ENCODE measurements at places on chromosomes 5 and 9.

- DNase-seq: no peak
Observed at GRCh38 chr5:158821331-158821730, 278.4 kb downstream of the EBF1 start.

GRCh38 chr9:108386859-108387384 is 468.9 kb downstream of the ACTL7B start:
- no peak for DNase-seq

- no peak for DNase-seq
Observed at GRCh38 chr9:130689937-130690700, 3.5 kb upstream of the EXOSC2 start.

GRCh38 chr9:90142580-90142979 is 500.0 kb downstream of the DIRAS2 start:
- DNase-seq: peak; percentile 16

DNA sequence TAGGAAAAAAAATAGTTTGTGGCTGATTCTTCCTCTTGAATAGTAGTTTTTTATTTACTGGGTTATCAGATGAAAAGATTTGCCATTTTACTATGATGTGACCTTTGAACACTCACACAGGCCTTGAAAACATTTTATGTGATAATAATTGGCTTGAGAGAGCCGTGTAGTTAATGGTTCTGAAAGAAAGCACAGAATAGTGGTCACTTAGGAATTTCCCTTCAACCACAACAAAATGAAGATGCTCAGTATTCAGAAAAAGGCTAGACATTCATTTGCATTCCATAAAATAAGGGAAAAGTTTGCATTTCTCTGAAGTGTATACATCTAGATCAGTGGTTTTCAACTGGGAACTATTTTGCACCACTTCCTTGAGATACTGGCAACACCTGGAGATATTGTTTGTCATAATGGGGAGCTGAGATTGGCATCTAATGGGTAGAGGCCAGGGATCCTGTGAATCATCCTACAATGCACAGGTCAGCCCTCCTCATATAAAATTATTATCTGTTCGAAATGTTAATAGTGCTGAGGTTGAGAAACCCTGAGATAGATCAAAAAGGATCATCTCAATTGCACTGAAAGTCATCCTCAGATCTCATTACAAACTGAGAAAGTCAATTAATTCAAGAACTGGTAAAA is 446.4 kb upstream of the CCNG1 start:
- DNase-seq: no peak

DNA sequence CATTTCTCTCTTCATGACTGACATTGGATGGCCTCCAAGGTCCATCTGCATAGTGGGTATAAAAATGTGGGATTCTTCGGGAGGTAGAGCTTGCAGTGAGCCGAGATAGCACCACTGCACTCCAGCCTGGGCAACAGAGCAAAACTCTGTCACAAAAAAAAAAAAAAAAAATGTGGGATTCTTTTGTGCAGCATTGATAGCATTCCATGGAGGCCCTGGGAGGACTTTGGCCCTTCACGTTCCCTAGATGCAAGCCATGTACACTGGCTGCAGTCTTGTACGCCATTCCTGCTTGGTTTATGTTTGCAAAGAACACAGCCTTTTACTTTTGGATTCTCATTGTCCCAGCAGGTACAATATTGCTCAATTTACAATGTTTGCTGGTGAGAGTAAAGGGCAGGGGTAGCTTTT is 157.8 kb downstream of the SLCO4C1 start:
- no peak for DNase-seq

DNA sequence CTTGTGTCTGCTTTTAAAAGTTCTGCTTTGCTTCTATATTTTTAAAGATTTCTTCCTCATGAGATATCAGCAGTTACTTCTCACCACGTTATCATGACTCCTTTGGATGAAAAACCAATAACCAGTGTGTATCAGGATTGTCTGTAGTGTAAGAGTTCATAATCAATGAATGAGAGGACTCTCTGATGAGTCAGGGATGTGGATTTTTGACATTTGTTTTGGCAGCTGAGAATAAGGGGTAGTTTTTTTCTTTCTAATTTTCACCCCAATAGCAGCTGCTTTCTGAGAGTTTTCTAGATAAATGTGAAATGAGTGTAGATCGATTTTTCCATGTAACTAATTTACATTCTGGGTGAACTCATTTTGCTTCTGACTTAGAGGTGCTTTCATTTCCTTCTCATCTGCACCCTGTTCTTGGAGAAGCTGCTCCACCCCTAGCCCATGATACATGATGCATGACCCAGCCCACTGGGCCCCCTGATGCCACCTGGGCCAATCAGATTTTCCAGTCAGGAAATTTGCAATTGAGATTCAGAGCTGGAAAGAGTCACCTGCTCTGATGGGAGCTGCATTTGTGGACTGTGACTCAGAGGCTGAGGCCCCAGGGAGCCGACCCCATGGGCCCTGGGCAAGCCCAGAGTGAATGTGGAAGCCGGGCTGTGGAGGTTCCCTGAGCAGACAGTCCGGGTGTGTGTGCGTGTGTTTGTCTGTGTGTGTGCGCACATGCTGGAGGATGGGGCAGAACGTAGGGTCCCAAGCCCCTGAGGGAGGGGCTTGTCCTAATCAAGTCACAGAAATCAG is 159.3 kb downstream of the RGS3 start:
- no peak for DNase-seq

DNA sequence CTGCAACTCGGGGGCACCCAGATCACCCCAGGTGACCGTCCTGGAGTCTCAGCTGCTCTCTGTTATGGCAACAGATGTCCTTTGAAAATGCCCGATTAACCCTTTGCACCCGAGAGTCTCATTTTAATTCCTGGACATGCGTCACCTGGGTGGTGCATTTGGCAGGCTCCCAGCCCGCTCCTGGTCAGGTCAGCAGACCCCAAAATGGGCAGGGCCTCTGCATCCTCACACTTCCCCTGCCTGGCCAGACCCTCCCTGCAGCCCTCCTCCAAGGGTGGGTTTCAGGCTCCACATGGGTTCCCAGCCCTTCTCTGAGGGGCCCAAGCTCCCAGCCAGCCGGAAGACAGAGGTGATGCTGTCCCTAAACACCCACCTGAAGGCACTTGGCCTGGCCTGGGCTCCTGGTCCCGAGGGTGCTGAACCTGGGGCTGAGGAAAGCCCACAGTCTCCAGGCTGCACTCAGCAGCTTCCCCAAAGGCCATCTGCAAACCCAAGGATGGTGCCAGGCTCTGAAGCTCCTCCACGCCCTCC is 69.4 kb downstream of the PSMB7 start:
- no peak for DNase-seq

DNA sequence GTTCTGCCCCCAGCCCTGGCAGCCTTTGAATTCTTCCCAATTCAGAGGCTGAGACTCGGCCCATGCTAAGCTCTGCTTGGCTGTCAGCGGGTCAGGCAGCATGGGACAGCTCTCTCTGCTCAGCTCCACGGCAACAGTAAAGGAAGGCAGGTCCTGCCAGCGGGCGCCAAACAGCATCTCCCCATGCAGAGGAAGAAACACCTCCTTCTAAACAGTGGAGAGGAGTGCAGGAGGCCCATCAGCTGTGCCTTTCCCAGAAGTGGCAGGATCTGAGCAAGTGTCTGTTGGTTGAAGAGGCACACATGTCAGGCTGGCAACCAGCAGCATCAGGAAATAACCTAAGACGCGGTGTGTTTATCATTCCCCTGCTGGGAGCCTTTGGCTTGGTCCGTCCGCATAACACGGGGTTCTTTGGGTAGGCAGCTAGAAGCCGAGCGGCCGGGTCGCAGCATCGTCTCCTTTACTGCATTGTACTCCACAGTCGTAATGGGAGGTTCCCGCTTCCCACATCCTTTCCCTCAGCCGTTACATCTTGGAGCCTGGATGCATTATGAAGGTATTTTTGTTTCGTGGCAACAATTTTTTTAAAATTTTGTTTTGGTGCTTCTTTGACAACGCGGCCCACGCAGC is 42.7 kb upstream of the NCS1 start:
- DNase-seq: no peak

GRCh38 chr5:96151891-96152290 is 190.2 kb upstream of the ELL2 start:
- DNase-seq: no peak

GRCh38 chr9:93155716-93156474 is 21.8 kb upstream of the NINJ1 start:
- DNase-seq: no peak

DNA sequence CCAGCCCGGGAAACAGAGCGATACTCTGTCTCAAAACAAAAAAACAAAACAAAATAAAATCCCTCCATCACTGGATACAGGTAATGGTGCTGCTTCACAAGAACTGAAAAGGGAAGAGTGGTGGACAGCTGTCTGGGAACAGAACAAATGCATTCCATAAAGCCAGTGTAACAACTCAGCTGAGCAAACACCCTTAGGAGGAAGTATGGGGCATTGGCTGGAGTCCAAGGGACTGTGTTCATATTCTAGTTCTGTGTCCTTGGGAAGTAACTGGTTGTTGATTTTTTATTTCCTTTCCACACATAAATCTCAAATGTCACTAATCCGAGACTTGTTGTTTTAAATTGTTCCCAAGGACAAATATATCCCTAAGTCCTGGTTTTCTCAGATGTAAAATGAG is 38.3 kb downstream of the HTR1A start:
- no peak for DNase-seq

- DNase-seq: no peak
Observed at GRCh38 chr9:129584136-129584535, 36.8 kb downstream of the C9orf50 start.

GRCh38 chr9:91532325-91532724 is 108.7 kb upstream of the NFIL3 start:
- no peak for DNase-seq

- no peak for DNase-seq
Observed at GRCh38 chr5:89399548-89399947, 516.6 kb upstream of the MEF2C start.

DNA sequence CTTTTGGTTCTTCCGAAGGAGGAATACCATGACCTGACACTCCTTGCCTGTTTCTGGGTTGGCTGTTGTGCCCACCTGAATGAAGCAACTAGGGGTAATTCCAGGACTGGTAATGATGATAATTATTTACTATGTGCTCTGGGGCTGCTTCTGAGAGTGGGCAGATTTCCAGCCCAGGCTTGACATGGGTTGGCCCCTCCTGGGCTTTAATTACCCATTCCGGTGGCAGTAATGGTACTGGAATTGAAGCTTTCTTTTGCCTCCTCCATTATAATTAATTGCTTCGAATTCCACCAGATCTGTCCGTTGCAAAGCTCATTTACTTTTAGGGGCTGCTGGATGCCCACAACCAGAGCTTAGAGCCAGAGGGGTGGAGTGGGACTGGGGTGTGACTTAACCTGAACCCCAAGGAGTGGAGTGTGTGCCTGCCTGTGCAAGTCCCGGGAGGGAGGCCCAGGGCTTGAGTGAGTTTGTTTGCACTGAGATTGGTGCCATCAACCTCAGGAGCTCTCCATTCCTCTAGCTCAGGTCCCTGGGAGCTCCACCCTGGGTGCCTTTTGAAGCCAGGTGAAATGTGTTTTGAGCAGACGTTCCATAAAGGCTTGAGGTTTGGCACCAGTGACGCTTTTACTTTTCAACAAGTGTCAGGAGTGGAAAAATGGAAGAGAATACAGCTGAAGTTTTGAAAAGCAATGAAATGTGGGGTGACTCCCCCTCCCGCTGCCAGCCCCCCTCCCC is 214.6 kb downstream of the PDZD2 start:
- no peak for DNase-seq

GRCh38 chr5:149452665-149453617 is 73.8 kb upstream of the IL17B start:
- no peak for DNase-seq

DNA sequence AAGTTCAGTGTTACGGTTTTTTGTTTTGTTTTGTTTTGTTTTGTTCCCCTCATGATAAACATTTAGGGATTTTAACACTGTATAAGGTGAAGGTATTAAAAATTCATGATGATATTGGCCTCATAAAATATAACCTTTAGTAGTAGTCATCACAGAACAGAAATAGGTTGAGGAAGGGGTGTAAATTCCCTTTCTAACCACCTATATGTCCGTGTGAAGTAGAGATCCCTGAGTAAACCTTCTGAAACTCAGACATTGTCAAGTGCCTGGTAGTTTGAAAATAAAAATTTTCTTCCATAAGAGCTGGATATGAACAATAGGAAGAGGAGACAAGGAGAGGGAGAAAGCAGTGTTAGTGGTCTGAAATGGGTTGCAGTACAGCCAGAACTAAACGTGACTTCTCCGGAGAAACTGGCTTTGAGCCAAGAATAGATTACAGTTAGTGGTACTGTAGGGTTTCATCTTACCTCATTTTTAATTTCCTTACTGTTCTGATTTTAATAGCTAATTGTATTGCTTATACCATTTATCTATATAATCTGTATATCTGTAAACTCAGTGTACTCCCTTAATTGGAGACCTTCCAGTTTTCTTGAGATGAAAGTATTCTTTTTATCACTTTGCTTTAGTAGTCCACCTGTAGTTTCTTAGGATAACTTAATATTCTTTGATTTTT is 18.3 kb downstream of the UGCG start:
- no peak for DNase-seq

DNA sequence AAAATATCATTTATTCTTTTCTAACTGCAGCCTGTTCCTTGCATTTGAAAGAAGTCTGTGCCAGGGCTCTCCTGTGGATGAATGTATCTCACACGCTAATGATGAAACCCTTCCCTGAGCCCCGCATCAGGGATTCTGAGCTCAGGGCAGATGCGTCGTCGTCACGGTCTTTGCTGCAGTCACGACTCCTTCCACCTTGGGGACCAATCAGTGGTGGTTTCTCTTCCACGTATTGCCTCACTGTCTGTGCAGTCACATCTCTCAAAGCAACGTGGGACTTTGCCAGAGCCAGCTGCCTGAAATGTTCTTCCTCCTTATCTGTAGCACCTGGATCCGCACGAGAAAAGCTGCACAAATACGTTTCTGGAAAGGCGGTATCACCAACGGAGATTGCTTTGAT is 13.9 kb upstream of the UBE2QL1 start:
- no peak for DNase-seq

- DNase-seq: no peak
Observed at GRCh38 chr9:69198521-69199220, 24.6 kb downstream of the TJP2 start.

DNA sequence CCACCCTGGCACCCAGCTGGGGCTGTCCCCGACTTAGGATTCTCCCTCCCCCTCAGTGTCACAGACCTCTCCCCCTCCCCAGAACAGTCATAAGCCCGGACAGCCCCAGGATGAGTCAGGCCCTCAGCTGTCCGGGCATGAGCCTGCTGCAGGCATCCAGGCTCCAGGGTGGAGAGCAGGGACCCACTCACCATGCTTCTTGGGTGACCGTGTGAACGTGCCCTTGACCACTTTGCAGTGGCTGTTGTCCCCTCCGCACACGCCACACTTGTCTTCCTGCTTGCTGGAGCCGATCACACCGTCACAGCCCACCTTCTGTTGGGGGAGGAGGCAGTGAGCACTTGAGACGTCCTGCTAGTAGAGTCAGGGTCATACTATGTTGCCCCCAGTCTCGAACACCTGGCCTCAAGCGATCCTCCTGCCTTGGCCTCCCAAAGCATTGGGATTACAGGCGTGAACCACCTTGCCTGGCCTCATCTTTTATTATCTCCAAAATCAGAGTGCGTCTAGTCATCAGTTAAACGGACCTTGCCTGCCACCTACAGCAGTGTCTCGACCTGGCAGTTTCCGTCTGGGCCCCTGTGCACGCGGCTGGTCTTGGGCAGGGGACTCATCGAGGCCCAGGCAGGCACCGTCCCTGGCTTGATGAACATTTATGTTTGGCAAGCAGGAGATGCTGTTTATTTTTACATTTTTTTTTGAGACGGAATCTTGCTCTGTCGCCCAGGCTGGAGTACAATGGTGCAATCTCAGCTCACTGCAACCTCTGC is 72.6 kb downstream of the ZNF354C start:
- DNase-seq: no peak

- no peak for DNase-seq
Observed at GRCh38 chr9:89428901-89429890, 68.7 kb downstream of the SEMA4D start.
